ENCODE measurements at places on chromosomes 6 and 20.

- DNase-seq = no peak
These were observed 60.5 kb downstream of the GMDS start for GRCh38 chr6:2184700-2185455.

GRCh38 chr20:51388756-51389542 lies 153.6 kb downstream of the NFATC2 start:
- no peak for DNase-seq

DNA sequence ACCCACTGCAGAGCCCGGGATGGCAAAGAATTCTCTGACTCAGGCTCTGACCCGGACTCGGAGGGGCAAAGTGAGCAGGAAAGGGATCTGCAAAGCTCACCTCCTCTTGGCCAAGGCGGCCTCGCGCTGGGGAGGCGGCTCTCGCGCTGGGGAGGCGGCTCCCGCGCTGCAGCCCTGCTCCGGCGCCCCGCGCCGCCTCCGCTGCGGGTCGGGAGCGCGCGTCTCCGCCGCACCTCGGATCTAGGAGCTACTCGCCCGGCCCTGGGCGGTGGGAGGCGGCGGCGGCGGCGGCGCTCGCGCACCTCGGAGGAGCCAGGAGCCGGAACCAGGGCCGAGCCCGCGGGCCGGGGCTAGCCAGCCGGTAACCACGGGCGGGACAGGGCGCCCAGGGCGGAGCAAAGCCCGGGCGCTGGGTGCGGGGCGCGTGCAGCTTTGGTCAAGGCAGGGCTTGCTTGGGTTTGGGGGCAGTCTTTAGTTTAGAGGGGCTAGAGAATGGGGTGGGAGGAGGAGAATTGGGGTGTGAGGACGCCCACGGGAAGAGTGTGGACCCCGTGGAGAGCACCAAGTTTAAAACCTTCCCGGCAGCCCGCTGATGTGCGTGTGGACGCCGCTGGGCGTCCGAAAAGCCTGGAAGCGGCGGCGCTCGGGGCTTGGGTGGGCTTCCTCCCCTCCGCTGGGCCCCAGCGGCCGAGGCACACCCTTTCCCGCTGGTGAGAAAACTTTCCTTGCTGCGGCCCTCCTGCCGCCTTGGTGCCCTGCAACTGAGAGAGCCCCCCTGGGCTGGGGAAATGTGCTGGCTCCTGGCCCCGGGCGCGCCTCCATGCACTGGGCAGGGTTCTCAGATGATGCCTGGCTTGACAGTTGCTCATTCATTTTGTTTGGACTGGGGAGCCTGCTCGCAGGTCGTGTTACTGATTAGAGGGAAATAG lies at the start of gene MRAP2:
Gene MRAP2 (plus strand): TSS at position 250 of the 929 bp plus-strand sequence. CDS start 21,547 bp downstream, outside the sequence.
- DNase-seq = peak; percentile 53

GRCh38 chr6:128914051-128914450 lies 31.1 kb downstream of the LAMA2 start:
- DNase-seq = no peak

GRCh38 chr6:150625927-150626326 lies 26.2 kb downstream of the PLEKHG1 start:
- DNase-seq = no peak

DNA sequence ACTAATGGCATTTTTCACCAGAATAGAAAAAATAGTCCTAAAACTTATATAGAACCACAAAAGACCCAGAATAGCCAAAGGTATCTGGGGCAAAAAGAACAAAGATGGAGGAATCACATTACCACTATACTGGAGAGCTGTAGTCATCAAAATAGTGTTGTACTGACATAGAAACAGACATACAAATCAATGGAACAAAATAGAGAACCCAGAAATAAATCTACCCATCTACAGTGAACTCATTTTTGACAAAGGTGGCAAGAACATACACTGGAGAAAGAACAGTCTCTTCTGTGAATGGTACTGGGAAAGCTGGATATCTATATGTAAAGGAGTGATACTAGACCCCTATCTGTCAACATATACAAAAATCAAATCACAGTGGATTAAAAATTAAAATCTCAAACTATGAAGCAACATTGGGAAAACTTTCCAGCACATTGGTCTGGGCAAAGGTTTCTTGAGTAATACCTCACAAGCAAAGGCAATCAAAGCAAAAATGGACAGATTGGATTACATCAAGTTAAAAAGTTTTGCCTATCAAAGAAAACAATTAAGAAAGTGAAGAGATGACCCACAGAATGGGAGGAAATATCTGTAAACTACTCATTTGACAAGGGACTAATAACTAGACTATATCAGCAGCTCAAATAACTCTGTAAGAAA lies 120.5 kb downstream of the MEI4 start:
- DNase-seq = no peak

GRCh38 chr6:85401186-85402021 lies 48.5 kb upstream of the NT5E start:
- DNase-seq = no peak

- no peak for DNase-seq
These were observed 6.5 kb upstream of the USP45 start for GRCh38 chr6:99521633-99522151.

DNA sequence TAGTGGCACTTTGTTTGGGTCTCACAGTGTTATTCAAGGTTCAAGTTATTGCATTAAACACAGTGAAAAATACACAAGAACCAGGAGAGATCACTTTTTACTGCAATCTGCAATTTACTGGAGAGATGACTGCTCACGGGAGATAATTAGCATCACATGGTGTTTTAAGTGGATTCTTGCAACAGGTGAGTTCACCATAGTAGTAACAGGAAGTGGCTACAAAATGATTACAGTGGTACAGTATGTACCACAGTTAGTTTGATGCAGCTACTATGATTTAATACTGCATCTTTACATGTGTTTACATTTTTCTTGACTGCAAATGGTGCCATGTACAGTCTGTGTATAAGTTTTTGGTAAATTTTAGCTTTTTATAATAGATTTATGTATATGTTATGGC lies 96.5 kb upstream of the SCP2D1 start:
- no peak for DNase-seq

GRCh38 chr6:143755301-143755744 lies 77.6 kb downstream of the PHACTR2 start:
- DNase-seq = no peak

DNA sequence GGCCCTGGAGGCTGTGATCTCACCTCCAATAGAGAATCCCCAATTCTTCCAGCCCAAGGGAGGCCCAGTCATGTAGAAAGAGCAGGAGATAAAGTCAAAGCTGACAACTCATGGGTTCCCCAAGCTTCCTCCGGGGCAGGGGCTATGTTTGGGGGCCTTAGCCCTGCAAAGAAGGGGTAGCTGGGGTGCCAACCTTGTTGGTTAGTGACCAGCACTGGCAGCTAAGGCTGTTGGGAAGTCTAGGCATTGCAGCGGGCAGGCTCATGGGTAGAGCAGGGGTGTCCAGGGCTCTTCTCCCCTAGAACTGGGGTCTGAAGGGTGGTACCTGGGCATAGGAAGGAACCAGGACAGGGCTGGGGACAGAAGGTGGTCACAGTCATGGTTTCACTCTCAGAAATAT lies 36.4 kb downstream of the TGM2 start:
- no peak for DNase-seq

DNA sequence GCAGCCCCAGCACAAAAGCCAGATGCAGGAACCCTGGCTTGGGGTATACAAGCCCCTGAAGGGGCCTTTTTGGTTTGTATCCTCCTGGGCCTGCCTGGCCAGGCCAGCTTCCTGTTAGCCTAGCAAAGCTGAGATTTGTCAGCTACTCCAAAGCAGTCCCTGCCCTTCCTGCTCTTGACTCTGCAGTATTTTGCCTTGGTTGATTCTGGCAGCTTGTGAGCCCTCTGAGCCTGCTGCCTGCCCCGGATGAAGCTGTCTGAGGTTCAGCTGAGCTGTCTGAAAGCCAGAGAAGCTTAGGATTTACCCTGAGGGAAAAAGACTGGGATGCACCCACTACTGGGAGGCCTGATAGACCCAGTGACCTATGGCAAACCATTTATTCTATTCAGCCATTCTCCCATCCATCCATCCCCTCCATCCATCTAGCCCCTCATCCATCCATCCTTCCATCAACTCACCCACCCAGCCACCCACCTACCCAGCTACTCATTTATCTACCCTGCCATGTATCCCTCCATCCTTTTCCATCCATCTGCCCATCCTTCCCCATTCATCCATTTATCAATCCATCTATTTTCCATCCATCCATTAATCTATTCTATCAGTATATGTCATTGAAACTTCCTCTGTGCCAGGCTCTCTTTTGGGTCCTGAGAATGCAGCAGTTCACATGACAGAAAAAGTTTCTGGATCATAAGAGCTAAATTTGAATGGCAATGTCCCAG lies 307.5 kb downstream of the DHX35 start:
- DNase-seq = no peak

DNA sequence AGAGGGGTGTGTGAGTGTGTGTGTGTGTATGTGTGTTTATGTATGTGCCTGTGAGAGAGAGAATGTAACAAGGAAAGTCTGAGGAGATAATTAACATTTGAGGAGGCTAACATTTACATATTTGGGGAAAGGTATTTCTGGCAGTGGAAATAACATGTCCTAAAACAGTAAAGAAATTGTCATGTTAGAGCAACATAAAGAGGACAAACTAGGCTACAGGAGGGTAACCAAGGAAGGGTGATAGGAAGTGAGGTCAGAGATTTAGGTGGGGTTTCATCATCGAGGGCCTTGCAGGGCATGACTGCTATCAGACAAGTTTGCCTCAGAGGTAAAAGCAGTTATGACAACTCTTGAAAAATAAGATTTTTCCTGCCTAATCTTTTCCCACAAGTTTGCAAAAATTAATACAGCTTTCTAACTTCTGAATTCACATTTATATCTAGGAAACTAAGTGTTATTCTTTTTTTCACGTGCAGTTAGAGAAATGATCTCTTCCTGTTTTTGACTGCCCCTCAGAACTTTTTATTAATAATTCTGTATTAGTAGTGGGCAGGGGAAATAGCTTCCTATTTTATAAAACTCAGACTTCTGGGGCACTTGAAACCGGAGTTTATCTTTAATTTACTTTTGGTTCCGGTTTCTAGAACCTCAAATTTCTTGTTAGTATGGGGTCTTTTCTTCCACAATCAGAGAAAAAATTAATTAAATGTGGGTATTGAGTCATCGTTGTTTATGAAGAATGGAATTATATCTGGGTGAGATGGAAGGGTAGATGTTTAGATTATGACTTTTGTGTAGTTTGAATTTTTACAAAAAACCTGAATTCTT lies 30.5 kb upstream of the RHAG start:
- DNase-seq = no peak

- DNase-seq = no peak
These were observed 1.1 kb downstream of the HFE start for GRCh38 chr6:26088344-26088743.

GRCh38 chr6:162088091-162088490 lies 639.5 kb downstream of the PRKN start:
- no peak for DNase-seq

- DNase-seq = peak; percentile 62
These were observed 548 bp upstream of the TMEM74B start for GRCh38 chr20:1185316-1185741.

- DNase-seq = no peak
These were observed 3.2 kb upstream of the NCR2 start for GRCh38 chr6:41332241-41332640.

Measured in GM13976 (cell line).